H9 (cell line): ENCODE measurements at places on chromosomes 6 and 20. TPM values are rescaled to one million over a fixed set of nuclear protein-coding genes. Genes with fewer than 3 reads are reported as not detected.

Gene AGPAT4
- total RNA-seq, result 19.5 and 22.0 TPM in 2 replicates

DNA sequence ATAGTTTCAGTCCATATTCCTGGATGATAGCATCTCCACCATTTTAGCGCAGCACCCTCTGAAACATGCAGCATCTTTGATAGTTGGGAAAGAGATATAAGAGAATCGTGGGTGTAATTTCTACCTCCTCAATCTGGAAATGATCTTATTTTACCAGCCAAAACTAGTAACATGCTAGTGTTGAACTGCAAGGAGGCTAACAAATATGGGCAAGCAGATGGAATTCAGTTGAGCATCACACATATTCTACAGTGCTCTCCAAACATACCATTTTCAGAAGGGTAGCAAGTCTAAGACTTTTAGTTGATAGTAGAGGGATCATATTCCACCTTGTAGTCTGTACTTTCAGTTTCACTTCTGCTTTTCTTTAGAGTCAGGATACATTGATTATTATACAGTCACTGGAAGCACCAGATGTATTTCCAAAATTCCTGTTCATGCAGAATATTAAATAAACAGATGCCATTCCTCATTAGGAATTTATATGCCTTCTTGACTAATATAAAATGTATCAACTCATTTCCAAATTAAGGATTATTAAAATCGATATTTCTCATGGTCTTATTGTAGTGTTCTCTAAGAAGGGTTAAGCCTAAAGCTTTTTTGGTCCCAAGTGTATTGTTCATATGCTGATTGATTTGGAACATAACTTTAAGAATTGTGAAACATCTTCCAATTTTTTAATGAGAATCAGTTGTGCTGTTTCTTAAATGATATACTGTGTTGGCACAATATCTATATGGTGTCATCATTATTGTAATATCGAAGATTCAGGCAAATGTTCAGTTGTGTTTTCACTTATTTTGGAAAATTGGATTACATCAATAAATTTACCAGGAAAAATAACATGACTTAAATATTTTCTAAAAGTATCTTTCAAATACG, 362.0 kb downstream of the CENPW start:
- no peak overlapping the region for H3K4me3 ChIP-seq
- no peak for DNase-seq
- no peak overlapping the region for H3K27ac ChIP-seq
- no peaks in the 10 kb centered on the region for H3K36me3 ChIP-seq
- no peaks in the 10 kb centered on the region for H3K27me3 ChIP-seq
- no peaks in the 10 kb centered on the region for H3K4me1 ChIP-seq

DNA sequence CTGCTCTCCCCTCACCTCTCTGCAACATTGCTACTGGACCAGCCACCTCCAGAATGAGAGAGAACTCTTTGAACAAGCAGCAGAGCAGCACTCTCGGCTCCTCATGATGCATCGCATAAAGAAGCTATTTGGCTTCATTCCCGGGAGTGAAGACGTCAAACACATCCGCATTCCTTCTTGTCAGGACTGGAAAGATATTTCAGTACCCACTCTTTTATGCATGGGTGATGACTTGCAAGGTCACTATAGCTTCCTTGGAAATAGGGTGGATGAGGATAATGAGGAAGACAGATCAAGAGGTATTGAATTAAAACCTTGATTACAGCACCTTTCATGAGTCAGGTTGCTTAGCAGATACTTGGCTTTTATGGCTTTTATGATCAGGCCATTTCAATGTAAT, 4.3 kb downstream of the CALHM4 start:
- no peak for DNase-seq
- H3K4me1 ChIP-seq, result no peaks in the 10 kb centered on the region
- H3K4me3 ChIP-seq, result no peak overlapping the region
- H3K27me3 ChIP-seq, result no peaks in the 10 kb centered on the region
- H3K27ac ChIP-seq, result no peak overlapping the region
- no peaks in the 10 kb centered on the region for H3K36me3 ChIP-seq

DNA sequence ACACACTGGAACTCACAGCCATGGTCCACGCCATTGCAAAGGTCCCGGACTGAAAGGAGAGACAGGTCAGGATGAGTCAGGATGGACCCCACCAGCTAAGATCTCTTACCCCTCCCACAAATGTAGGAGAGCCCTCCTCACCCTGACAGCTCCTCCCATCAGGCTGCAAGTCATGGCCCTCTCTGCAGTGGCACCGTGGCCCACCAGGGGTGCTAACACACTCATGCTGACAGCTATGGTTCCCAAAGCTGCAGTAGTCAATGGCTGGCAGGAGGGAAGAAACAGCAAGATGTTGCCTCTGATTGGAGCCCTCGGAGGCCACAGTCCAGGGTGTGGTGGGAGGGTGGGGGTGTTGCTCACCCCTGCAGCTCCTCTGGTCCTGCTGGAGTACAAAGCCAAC, 5.7 kb upstream of the RBPJL start:
- no peaks in the 10 kb centered on the region for H3K27me3 ChIP-seq
- no peak overlapping the region for H3K4me3 ChIP-seq
- H3K4me1 ChIP-seq, result no peaks in the 10 kb centered on the region
- H3K36me3 ChIP-seq, result no peaks in the 10 kb centered on the region
- peak; percentile 90 for DNase-seq
- no peak overlapping the region for H3K27ac ChIP-seq

Gene COL10A1
- not detected in 2 replicates for total RNA-seq

DNA sequence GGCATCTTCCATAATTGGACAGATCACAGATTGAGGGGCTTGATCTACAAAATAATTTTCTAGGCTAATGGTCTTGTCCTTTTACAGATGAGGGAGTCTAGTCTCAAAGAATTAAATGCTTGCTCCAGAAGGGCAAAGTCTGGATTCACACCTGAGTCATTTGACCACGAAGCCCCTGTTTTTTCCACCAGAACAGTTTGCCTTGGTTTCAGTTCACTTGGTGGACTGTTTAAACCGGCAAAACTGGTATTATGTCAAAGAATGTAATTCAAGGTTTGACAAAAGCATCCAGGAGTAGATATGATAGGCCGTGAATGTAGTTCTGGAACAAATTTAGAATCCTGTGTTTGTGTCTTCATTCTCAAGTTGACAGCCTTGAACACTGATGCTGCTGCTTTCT, 3.3 kb downstream of the MYO6 start:
- H3K27me3 ChIP-seq, result no peaks in the 10 kb centered on the region
- no peak for DNase-seq
- no peaks in the 10 kb centered on the region for H3K36me3 ChIP-seq
- no peak overlapping the region for H3K27ac ChIP-seq
- H3K4me3 ChIP-seq, result no peak overlapping the region

DNA sequence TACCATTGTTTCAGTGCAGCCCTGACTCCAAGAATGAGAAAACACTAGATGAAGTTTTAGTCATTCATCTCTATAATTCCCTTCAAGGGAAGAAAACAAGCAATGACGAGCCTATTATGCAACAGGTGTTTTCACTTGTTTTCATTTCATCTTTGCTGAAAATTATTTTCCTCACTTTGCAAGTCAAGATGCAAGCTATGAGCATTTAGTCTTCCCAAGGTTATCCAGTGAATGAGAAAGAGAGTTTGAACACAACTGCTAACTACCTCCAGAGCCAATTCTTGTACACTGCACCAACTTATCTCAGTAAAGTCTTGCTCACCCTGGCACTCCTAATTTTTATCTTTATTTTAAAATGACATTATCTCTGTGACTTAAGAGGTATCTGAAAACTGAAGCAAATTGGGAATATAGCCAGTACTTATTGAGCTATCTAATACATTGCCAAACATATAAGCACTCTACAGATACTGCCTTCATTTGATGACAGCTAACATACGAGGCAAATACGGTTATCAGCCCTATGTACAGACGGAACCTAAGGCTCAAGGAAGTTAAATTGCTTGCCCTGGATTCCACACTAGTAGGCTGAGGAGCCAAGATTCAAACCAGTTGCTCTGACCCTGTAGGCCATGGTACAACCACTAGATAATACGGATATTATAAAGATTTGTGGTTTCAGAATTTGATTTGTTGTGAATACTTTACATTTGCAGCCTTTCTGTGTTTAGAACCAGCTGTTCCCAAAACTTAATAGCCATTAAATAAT, 36.8 kb downstream of the MOXD1 start:
- H3K36me3 ChIP-seq, result no peaks in the 10 kb centered on the region
- no peak overlapping the region for H3K4me3 ChIP-seq
- no peak overlapping the region for H3K27ac ChIP-seq
- H3K4me1 ChIP-seq, result no peaks in the 10 kb centered on the region
- DNase-seq, result no peak
- H3K27me3 ChIP-seq, result no peaks in the 10 kb centered on the region

Gene HSPA1B
- 85.1 and 90.5 TPM in 2 replicates for total RNA-seq

Gene HCRTR2
- not detected in 2 replicates for total RNA-seq

DNA sequence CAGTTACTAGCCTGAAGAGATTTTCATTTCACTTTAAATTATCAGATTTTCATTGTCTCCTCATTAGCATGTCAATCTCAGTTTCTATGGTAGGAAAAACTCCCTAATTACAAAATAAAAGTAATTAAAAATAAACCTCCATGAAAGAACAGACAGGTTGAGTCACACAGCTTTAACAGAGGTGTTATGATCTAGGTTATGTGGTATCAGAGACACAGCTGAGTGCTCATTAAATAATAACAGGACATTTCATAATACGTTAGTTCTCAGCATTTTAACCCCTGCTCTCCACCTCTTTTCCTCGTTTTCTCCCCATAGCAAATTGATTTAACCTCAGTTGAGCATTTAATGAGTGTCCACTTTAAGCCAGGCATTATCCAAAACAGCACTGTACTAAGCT, 21.9 kb downstream of the TPBG start:
- peaks cover 2% of the 10 kb centered on the region; the same call in 1 of the 2 replicates for H3K4me1 ChIP-seq
- H3K36me3 ChIP-seq, result no peaks in the 10 kb centered on the region
- no peak overlapping the region for H3K4me3 ChIP-seq
- no peaks in the 10 kb centered on the region for H3K27me3 ChIP-seq

Gene TOX2
- total RNA-seq, result 1.7 and 2.0 TPM in 2 replicates

Gene HECA
- total RNA-seq, result 4.8 and 5.0 TPM in 2 replicates

DNA sequence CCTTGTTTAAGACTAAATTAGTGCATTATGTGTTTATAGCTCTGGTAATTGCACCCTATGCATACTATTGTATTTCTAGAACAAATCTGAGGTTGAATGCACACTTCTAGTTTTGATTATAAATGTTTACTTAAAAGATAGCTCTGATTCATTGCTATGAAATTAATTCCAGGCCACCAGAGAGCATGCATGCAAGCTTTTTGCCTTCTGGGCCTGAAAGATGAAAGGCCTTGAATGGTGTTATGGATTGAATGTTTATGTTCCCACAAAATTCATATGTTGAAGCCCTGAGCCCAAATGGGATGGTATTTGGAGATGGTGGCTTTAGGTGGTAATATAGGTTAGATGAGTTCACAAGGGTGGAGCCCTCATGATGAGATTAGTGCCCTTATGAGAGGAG, 695.0 kb upstream of the MAP3K7 start:
- no peak for DNase-seq
- peaks cover 9% of the 10 kb centered on the region for H3K4me1 ChIP-seq
- H3K4me3 ChIP-seq, result no peak overlapping the region
- H3K36me3 ChIP-seq, result no peaks in the 10 kb centered on the region

DNA sequence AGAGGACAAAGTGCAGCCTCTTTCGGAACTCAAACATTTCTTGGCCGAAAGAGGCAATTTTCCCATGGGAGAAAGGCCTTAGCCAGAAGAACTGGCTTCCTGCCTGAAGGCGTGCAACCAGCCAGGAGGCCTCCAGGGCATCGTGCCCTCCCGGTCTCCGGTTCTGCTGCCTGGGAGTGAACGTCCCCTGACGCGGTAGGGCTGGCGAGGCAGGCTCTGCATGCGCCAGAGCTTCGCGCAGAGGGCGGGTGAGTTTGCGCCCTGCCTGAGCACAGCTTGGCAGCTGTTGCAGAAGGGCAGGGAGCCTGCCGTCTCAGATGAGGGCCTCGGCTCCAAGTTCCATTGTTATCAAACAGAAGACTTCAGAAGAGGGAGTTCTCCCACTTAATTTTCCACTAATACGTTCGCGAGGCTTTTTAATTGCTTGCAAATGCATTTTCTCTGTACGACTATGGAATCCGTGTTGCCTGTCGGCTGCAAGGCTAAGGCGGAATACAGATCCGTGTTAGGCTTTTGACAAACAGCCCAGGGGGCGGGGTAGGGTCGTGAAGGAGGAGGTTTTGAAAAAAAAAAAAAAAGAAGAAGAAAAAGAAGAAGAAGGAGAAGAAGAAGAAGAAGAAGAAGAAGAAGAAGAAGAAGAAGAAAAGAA, 5.5 kb upstream of the TFAP2D start:
- DNase-seq, result peak; percentile 69
- no peaks in the 10 kb centered on the region for H3K36me3 ChIP-seq
- H3K27me3 ChIP-seq, result peaks cover 77% of the 10 kb centered on the region
- peak overlapping the region; percentile 78 for H3K4me3 ChIP-seq
- H3K4me1 ChIP-seq, result peaks cover 5% of the 10 kb centered on the region
- no peak overlapping the region for H3K27ac ChIP-seq

Gene PHACTR3
- total RNA-seq, result not detected in 2 replicates

DNA sequence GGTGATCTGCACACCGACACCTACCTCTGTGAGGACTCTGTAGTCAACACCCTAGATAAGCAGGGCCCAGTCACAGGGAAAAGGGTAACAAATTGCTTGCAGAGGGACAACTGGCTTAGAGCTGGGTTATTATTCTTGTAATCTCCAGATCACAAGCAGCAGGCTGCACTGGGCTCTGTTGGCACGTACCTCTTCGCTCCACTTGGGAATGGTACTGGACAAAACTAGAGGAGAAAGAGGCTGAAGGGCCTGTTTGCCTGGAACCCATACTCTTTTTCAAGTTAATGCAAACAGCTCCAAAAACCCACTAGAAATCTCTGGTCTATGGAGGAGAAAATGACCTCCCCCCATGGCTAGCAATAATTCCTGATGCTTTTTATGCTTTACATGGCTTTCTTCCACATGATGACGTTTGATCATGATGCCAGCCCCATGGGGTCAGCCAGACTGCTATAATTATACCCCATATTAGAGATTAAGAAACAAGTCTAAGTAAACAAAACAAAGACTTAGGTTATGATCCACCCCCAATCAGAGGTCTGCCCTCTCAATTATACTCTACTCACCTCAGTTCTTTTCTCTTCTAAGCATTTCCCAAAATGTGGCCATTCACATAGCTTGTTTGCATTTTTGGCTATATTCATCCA, 190.0 kb downstream of the UNC5CL start:
- H3K4me3 ChIP-seq, result no peak overlapping the region; the same call in 2 of the 3 replicates
- DNase-seq, result no peak
- H3K27me3 ChIP-seq, result no peaks in the 10 kb centered on the region

GRCh38 chr6:111410371-111410770, 72.6 kb downstream of the REV3L start:
- H3K27me3 ChIP-seq, result no peaks in the 10 kb centered on the region
- no peaks in the 10 kb centered on the region for H3K4me1 ChIP-seq
- H3K4me3 ChIP-seq, result no peak overlapping the region
- H3K27ac ChIP-seq, result no peak overlapping the region

Gene SNAP91
- total RNA-seq, result 1.3 and 1.4 TPM in 2 replicates

GRCh38 chr6:107786709-107787588, 37.2 kb downstream of the SCML4 start:
- no peak overlapping the region for H3K4me3 ChIP-seq
- no peak overlapping the region for H3K27ac ChIP-seq
- no peaks in the 10 kb centered on the region for H3K4me1 ChIP-seq
- H3K36me3 ChIP-seq, result no peaks in the 10 kb centered on the region
- H3K27me3 ChIP-seq, result no peaks in the 10 kb centered on the region

GRCh38 chr20:33022289-33022688, 9.2 kb upstream of the BPIFB6 start:
- H3K4me3 ChIP-seq, result no peak overlapping the region
- no peaks in the 10 kb centered on the region for H3K4me1 ChIP-seq
- no peaks in the 10 kb centered on the region for H3K36me3 ChIP-seq
- H3K27ac ChIP-seq, result no peak overlapping the region
- H3K27me3 ChIP-seq, result no peaks in the 10 kb centered on the region

Gene SOX18
- 1.6 and 2.0 TPM in 2 replicates for total RNA-seq

Gene TMEM74B
- 4.9 and 6.2 TPM in 2 replicates for total RNA-seq

GRCh38 chr6:155387481-155387880, 68.2 kb downstream of the NOX3 start:
- H3K4me1 ChIP-seq, result no peaks in the 10 kb centered on the region
- DNase-seq, result no peak
- no peak overlapping the region for H3K4me3 ChIP-seq
- no peaks in the 10 kb centered on the region for H3K27me3 ChIP-seq
- no peak overlapping the region for H3K27ac ChIP-seq

Gene PEDS1
- 29.3 and 32.4 TPM in 2 replicates for total RNA-seq
